ENCODE measurements at places on chromosomes 12 and 14. TPM values are rescaled to one million over a fixed set of nuclear protein-coding genes. Genes with fewer than 3 reads are reported as not detected.

GRCh38 chr14:22837750-22838538 lies 1.6 kb downstream of the MMP14 start:
- no peak for DNase-seq

DNA sequence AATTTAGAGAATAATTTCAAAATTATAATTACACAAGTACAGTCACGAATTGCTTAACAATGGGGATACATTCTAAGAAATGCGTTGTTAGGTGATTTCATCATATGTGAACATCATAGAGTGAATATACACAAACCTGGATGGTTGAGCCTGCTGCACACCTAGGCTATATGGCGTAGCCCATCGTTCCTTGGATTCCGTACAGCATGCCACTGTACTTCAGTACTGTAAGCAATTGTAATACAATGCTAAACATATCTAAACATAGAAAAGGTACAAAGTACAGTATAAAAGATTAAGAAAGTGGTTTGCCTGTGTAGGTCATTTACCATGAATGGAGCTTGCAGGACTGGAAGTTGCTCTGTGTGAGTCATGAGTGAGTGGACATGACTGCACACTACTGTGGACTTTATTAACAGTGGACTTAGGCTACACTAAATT lies 286.2 kb downstream of the CACNA1C start:
- DNase-seq = no peak

The ZFHX2 gene
- 2.3 TPM for total RNA-seq

The NOXRED1 gene
- 0.55 TPM for total RNA-seq

- DNase-seq = no peak
Measured at GRCh38 chr12:59007620-59008019, 87.3 kb upstream of the LRIG3 start.

The RNF41 gene
- total RNA-seq = 51.6 TPM

DNA sequence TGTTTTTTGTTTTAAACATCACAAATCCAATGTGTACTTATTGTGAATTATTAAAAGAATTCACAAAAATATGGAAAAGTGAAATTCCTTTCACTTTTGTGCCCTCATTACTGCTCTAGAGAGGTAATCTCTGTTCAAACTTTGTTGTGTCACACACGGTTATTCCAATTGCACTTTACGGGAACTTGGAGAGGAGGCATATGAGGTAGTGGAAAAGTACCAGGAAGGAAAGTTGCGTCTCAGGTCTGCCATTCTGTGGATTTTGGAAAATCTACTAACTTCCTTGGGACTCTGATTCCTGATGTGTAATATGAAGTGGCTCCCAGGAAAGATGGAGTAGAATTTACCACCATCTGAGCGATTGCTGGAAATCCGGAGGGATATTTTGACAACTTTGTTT lies 90.9 kb upstream of the DCN start:
- DNase-seq = no peak

DNA sequence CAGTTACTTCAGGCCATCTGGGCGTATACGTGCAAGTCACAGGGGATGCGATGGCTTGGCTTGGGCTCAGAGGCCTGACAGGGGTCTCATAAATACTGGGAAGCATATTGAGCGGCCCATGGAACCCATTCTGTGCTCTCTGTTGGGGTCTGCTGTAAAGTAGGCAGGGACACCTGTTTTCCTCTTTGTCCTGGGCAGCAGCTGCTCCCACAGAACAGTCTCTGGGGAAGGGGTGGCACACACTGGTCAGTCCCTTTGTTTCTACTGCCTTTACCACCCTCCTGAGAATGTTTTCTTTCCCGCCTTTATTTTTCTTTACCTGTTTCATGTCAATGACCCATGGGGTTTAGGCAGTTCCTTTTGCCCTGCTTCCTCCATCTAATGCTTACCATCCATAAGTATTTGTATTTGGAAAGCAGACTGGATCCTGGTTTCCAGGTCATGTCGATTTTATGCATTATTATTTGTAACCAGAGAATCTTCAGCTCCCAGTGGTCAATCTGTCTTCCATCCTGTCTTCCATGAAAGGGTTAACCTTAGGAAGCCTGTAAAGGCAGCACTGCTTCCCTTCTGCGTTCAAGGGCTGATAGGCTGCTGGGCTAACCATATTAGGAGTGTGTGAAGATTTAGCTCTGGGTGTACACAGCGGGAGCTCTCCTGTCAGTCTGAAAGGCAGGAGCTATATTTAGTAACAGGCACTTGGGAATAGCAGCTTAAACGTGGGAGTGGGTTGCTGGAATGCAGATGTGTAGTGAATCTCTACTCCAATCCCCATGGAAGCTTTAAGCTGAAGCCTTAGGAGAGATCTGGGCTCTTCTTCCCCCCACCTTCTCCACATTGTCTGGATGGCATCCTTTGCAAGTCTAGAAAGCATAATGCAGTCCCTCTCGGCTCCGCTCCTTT lies 124.0 kb downstream of the DYRK2 start:
- DNase-seq = no peak

- DNase-seq = no peak
Measured at GRCh38 chr14:24403294-24403998, 4.6 kb downstream of the NYNRIN start.

GRCh38 chr14:24179961-24180796 lies 8.3 kb downstream of the REC8 start:
- peak; percentile 50 for DNase-seq

The PTPRB gene
- total RNA-seq = 196 TPM

DNA sequence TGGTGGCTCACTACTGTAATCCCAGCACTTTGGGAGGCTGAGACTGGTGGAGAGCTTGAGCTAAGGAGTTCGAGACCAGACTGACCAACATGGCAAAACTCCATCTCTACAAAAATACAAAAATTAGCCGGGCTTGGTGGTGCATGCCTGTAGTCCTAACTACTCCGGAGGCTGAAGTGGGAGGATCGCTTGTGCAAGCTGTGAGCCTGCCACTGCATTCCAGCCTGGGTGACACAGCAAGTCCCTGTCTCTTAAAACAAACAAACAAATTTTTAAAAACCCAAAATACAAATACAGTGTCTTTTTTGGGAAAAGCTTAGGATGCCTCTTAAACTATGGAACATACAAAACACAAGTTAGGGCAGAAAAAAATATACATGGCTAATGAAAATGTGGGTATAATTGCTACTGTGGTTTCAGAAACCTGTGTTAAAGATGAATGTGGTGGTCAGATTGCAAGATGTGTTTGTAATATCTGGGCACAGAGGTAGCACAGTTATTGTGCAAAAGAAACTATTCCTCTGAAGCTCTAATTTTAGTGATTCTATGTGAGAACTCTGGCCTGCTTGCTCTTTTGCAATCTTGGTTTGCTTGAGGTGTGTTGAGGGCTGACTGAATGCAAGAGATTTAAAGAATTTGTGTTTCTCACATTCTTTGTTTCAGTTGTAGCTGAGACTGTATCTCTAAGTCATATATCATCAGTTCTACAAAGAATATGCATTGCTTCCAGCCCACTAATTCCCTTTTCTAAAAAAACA lies 3.9 kb upstream of the HSPA2 start:
- DNase-seq = no peak

DNA sequence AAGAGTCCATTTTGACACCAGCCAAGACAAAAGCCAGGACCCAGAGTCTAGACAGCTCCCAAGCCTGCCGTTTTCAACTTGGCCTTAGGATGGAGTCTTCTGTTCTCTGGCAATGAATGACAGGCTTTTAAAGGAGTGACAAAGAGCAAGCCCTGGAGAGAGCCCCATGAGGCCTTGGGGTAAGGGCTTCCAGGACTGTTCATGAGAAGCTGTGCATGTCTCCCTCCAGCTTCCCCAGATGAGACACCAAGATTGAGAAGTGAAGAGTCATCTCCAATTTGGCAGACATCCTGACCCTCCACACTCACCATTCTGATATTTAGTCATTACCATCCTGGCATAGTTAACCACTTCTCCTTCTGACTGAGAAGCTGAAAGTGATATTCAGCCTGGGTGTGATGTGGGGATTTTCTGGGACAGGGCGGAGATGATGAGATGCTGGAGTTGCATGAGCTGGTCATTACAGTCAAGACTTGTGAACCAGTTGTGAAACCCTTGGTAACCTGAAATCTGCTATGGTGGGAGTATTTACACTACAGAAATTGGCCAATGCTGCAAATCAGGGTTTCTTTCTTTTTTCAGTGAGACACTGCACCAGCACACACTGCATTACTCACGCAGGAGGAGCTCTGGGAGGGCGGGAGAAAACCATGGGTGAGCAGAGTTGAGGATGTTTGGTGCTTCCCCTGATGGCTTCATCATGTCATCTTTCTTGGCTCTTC lies 77.8 kb downstream of the VCPKMT start:
- DNase-seq = no peak

- DNase-seq = peak; percentile 19
Measured at GRCh38 chr14:95547626-95548327, 12.9 kb downstream of the GLRX5 start.

DNA sequence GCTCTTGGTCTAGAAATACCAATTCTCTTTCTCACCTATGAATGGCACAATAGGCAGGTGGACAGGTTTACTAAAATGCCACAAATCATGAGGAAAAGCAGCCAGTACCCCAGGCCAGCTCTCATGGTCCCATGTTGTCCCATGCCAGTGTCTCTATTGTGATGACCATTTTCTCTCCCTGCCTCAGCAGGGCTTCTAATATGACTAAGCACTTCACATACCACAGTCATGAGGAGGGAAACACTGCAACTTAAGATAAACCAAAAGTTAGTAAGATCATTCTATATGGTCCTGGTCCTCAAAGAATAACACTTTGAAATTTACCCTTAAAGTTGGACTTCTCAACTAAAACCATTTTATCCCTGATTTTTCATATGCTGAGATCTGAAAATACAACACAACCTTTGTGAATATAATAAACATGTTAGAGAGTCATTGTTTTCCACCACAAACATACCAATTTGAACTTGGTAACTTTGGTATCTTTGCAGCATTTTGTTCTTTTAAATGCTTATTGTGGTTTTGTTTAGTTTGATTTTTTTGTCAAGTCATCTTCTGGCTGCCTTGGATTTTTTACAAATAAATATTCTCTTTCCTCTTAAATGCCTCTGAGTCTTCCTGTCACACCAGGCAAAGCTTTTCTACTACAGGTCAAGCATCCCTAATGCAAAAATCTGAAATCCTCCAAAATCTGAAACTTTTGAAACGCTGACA lies 3.6 kb downstream of the TTC5 start:
- no peak for DNase-seq

- no peak for DNase-seq
Measured at GRCh38 chr14:101918065-101918989, 46.0 kb upstream of the DYNC1H1 start.

DNA sequence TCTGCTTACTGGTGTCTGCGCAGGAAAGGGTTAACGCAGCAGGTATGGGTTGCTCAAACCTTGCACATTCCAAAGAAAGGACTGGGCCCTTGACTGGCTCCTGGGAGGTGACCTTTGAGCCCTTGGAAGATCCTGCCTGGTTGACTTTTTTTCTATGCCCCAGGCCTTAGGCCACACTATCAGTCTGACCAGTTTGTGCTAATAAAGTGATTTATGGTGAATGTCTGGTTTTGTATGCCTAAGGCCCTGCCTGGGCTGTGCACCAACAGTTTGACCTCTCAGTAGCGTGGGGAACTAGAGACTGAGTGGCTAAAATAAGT lies 61.4 kb upstream of the SCN8A start:
- no peak for DNase-seq

- DNase-seq = no peak
Measured at GRCh38 chr12:118034429-118035189, 18.1 kb downstream of the RFC5 start.

GRCh38 chr12:113875691-113876090 lies 90.4 kb downstream of the RBM19 start:
- DNase-seq = no peak

The DPPA3 gene
- total RNA-seq = not detected

GRCh38 chr14:72332046-72332445 lies 399.8 kb downstream of the RGS6 start:
- DNase-seq = no peak

- no peak for DNase-seq
Measured at GRCh38 chr12:53224061-53224896, 7.7 kb downstream of the RARG start.

DNA sequence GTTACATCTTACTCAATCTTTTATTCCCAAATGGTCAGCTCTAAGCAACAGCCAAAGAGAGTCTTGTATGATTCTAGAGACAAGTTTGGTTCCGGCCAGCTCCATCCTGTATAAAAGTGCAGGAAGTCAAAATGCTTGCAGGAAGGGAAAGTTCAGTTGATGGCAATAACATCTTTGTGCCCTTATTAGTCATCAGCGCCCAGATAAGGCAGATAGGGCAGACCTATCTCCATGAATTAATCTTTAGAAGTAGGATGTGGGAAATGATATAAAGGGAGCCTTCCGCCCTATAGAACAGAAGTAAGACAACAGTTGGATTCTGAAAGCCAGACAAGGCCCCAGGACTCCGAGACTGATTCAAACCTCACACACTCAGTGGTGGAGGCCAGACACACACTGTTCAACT lies 6.4 kb downstream of the GNS start:
- DNase-seq = no peak

- no peak for DNase-seq
Measured at GRCh38 chr12:12158858-12159257, 88.1 kb downstream of the BCL2L14 start.

DNA sequence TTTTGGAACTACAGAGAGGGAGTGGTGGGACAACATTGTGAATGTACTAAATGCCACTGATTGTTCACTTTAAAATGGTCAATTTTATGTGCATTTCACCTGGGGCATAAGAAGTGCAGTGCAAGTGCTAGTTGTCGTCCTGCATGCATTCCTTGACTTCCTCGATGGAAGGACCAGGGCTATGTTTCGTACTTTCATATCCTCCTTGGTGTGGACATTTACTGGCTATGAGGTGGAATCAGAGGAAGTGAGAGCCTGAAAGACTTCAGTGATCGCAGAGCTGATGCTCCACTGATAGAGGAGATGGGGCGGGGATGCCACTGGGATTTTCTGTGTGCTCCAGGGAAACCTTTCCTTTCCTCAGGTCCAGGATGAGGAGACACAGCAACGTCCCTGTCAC lies 54.1 kb upstream of the DDX11 start:
- DNase-seq = peak; percentile 5

DNA sequence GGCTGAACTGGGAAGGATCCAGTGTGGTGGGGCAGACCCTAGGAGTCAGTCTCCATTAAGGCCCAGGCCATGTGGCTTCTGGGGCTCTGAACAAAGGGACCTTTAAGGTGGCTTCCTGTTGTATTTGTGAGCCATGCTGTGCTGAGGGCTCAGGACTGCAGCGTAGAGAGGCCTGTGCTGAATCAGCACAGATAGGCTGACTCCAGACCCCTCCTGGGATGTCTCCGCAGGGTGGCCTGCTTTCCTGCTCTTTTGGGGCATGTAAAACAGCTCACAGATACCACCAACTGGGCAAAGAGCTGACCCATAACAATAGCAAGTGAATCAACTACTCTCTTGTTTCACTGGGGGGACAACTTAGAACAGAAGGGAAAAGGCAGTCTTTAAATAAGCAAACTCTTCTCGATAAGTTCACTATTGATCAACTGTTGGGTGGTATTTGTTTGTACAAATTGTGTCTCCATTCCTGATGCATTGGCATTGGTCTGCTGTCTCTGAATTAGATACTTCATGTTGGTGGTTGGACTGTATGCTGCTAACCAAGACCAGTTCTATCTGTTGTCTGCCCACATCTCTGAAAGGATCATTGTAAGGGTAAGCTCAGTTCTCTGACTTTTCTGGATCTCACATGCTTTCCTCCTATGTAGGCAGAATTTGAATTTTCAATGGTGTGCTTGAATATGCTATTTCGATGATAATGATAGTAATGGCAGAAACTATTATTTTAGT lies 71.8 kb downstream of the MYRFL start:
- no peak for DNase-seq

The NEMP1 gene
- total RNA-seq = 14.1 TPM

The MOK gene
- total RNA-seq = 6.3 TPM

The ACSS3 gene
- 35.9 TPM for total RNA-seq

The GOLT1B gene
- 25.0 TPM for total RNA-seq
